ENCODE measurements at places on chromosomes 6 and 20. TPM values are rescaled to one million over a fixed set of nuclear protein-coding genes. Genes with fewer than 3 reads are reported as not detected.

DNA sequence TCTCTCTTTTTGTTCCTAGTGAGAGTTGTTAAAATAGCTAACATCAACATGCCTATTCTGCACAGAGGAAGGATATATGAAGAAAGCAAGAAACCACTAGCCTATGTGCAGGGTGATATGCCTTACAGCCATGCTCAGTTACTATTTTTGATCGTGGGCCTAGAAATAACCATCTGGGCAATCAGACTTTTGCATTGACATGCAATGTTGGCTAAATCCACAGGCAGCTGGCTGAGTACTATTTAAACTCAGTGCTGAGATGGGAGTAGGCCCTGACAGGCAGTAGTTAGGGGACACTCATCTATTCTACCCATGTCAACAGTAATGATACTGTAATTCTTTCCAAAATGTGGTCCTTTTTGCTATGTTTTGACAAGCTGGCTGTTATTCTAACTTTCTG, 89.6 kb downstream of the HDGFL1 start:
- H3K36me3 ChIP-seq = no peaks in the 10 kb centered on the region
- no peak for DNase-seq
- H3K4me3 ChIP-seq = no peak overlapping the region
- H3K4me1 ChIP-seq = no peaks in the 10 kb centered on the region
- H3K27ac ChIP-seq = no peak overlapping the region

- H3K36me3 ChIP-seq = no peaks in the 10 kb centered on the region
- H3K27me3 ChIP-seq = peaks cover 47% of the 10 kb centered on the region
- DNase-seq = peak; percentile 31
- no peak within 1 kb of the TSS for H3K4me3 ChIP-seq
- peaks cover 5% of the 10 kb centered on the region for H3K4me1 ChIP-seq
- H3K27ac ChIP-seq = no peak within 1 kb of the TSS
Measured at GRCh38 chr20:6767536-6768227, at the start of gene BMP2. BMP2 (plus strand) TSS chr20:6767686; CDS start chr20:6770127, 2,441 bp downstream.

DNA sequence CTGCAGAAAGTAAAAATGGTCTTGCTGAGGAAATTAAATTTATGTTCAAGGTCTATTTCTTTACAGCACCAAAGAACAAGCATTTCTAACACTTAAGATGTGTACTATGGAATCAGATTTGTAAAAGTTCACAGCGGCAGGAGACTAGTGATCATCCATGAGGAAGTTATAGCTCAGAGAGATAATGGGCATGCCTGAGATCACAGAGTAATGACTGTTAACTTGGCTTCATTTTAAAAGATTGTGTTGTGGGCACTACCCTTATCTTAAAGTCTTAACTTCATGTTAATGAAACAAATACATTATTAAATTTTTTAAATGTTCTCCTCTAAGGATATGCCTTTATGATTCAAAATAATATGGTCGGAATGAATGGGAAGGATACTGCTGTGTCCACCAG, 168.6 kb downstream of the GMPR start:
- no peak overlapping the region for H3K4me3 ChIP-seq
- no peak for DNase-seq
- peaks cover 3% of the 10 kb centered on the region for H3K36me3 ChIP-seq
- no peaks in the 10 kb centered on the region for H3K27me3 ChIP-seq

- no peak overlapping the region for H3K27ac ChIP-seq
- no peak overlapping the region for H3K4me3 ChIP-seq
- H3K27me3 ChIP-seq = peaks cover 4% of the 10 kb centered on the region
- DNase-seq = no peak
- no peaks in the 10 kb centered on the region for H3K36me3 ChIP-seq
Measured at GRCh38 chr20:23641936-23642751, 4.4 kb upstream of the CST3 start.

DNA sequence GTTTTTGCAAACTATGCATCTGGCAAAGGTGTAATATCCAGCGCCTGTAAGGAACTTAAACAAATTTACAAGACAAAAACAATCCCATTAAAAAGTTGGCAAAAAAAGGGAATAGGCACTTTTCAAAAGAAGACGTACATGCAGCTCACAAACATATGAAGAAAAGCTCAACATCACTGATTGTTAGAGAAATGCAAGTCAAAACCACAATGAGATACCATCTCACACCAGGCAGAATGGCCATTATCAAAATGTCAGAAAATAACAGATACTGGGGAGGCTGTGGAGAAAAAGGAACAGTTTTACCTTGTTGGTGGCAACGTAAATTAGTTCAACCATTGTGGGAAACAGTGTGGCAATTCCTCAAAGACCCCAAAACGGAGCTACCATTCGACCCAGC, 54.2 kb downstream of the TSBP1 start:
- no peak overlapping the region for H3K27ac ChIP-seq
- H3K36me3 ChIP-seq = no peaks in the 10 kb centered on the region
- no peak for DNase-seq
- peaks cover 9% of the 10 kb centered on the region for H3K27me3 ChIP-seq
- no peaks in the 10 kb centered on the region for H3K4me1 ChIP-seq
- H3K4me3 ChIP-seq = no peak overlapping the region

DNA sequence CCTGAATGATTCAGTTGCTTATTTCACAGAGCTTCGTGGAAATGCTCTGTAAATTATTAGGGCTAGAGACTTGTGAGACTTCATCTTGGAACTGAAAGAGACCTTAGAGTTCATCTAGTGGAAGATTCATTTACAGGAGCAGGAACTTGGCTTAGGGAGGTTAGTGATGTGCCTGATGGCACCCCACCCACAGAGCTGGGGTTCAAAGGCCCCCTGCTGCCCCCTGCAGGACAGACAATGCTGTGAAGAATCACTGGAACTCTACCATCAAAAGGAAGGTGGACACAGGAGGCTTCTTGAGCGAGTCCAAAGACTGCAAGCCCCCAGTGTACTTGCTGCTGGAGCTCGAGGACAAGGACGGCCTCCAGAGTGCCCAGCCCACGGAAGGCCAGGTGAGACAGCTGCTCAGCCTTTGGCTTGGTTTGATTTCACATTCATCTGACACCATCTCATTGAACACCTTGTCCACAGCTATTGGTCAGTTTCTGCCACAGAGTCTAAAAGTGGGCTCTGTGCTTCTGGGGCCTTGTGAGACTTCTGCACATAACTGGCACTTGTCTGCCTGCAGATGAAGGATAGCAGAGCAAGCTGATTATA, 25.1 kb downstream of the MYBL2 start:
- no peak overlapping the region for H3K27ac ChIP-seq
- H3K4me1 ChIP-seq = peaks cover 9% of the 10 kb centered on the region
- H3K36me3 ChIP-seq = peaks cover 30% of the 10 kb centered on the region

The ZC2HC1B gene
- total RNA-seq = not detected

The RBM24 gene
- not detected for total RNA-seq

The APCDD1L gene
- not detected for total RNA-seq

The SLC35D3 gene
- total RNA-seq = not detected

The PROKR2 gene
- total RNA-seq = not detected

DNA sequence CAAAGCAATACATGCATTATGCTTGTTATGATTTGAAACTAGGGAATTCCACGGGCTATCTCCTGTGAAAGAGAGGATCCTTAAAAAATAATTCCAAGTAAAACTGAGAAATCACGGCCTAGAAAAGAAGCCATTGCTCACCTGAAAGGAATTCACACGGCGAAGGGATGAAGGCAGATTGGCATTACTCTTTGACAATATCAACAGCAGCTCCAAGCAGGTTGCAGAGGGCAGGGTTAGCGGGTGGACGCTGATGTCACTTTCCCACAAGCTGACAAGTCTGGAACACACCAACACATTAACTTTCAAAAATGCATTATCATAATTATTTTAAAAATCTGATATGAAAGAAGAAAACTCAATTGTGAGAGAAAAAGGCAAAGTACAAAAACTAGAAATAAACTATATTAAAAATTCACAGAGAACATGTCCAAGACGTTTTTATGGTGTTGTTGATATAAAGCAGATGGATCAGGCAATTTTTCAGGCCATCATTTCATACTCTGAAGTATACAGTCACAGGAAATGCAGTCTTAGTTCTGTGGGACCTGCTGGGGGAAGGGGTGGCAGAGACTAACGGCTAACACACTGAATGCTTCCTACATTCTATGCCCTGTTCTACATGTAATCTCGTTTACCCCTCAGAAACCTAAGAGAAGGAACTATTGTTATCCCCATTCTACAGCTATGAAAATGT, 108.3 kb downstream of the UBE3D start:
- H3K4me3 ChIP-seq = no peak overlapping the region
- H3K27me3 ChIP-seq = no peaks in the 10 kb centered on the region
- H3K36me3 ChIP-seq = peaks cover 24% of the 10 kb centered on the region

The TRIM15 gene
- total RNA-seq = 0.18 TPM

DNA sequence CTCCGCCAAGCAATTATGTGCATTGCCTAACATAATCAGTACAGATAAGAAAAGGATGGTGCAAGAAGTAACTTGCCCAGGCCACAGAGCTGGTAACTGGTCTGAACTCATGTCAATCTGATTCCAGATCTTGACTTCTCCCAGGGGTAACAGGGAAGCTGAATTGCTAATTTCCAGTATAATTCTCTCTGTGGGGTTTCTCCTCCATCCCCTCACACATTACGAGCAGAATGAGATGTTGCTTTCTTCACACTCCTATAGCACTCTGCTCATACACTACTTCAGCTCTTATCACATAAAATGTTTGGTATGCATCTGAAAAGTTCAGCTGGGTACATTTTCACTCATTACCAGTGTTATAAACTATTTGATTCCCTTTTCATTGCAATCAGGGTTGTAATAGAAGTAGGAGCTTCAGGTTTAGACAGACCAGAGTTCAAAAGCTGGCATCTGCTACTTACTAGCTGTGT, 24.0 kb upstream of the LRRC1 start:
- no peak overlapping the region for H3K27ac ChIP-seq
- H3K36me3 ChIP-seq = no peaks in the 10 kb centered on the region
- no peaks in the 10 kb centered on the region for H3K4me1 ChIP-seq
- peaks cover 4% of the 10 kb centered on the region for H3K27me3 ChIP-seq
- DNase-seq = no peak

- no peak overlapping the region for H3K4me3 ChIP-seq
- H3K27me3 ChIP-seq = no peaks in the 10 kb centered on the region
- peak overlapping the region; percentile 78 for H3K27ac ChIP-seq
Measured at GRCh38 chr20:33653218-33653899, 8.8 kb upstream of the C20orf144 start.

The DDRGK1 gene
- total RNA-seq = 49.3 TPM

DNA sequence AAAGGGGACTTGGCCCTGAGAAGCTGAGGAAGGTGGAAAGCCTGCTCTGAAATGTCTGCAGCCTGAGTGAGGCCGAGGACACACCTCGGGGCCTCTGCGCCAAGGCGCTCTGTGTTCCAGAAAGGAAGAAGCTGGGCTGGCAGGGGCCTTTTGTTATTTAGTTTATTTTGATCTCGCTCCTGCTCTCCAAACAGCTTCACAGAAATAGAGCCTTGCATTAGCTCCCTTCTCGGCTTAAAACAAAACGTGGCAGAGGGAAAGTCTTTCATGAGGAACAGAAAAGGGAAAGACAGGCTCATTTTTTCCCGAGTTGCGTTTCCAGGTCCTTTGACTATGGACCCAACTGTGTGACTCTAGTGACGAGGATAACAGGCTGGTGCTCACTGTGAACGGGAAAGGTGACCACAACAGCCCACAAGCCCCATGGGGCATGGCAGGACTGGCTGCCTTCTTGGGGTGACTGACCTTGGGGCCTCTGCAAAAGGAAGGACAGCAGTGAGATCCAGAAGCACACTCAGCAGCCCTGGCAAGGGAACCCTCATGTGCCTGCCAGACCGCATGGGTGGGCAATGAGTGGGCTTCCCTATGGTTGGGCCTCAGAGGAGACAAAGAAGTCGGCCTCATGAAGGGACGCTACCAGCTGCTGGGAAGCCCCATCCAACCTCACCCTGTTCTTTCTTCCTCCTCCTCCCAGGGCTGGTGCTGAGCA, 18.7 kb downstream of the LEMD2 start:
- DNase-seq = no peak
- no peak overlapping the region for H3K27ac ChIP-seq
- H3K4me3 ChIP-seq = no peak overlapping the region
- peaks cover 2% of the 10 kb centered on the region for H3K4me1 ChIP-seq
- peaks cover 13% of the 10 kb centered on the region for H3K36me3 ChIP-seq

DNA sequence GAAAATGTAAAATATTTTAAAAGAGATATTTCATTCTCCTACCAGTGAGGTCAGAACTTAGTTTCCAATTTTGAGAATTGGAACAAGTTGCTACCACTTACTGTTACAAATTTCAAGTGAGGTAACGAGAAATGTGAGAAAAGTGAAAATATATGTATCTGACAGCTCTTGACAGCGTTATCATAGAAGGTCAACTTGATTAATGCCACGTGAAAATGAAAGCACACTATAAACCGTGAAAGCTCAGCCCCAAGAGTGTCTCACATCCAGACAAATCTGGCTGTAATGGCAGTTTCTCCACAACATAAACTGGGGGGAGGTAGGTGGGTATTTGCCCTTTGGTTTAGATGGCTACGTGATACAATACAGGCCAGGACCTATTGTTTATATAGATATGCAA, 13.9 kb downstream of the HDGFL1 start:
- no peaks in the 10 kb centered on the region for H3K36me3 ChIP-seq
- H3K27me3 ChIP-seq = no peaks in the 10 kb centered on the region
- no peaks in the 10 kb centered on the region for H3K4me1 ChIP-seq
- H3K27ac ChIP-seq = no peak overlapping the region
- no peak for DNase-seq
- H3K4me3 ChIP-seq = no peak overlapping the region
